ENCODE measurements at places on chromosomes 2 and 18.

- DNase-seq = no peak
Measured at GRCh38 chr2:199727306-199727705, 123.7 kb downstream of the FTCDNL1 start.

GRCh38 chr2:48624696-48625095 lies 7.0 kb downstream of the GTF2A1L start:
- no peak for DNase-seq

DNA sequence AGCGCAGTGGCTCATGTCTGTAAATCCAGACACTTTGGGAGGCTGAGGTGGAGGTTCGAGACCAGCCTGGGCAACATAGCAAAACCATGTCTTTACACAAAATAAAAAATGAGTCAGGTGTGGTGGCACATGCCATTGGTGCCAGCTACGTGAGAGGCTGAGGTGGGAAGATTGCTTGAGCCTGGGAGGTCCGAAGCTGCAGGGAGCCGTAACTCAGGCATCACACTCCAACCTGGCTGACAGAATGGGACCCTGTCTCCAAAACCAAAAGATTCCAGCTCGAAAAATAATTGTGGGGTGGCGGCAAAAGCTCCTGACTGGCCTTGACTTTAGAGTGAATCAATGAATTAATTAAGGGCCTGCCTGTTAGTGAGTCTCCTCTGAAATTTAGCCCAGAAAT lies 1.2 kb upstream of the ALPP start:
- DNase-seq = no peak

- DNase-seq = no peak
Measured at GRCh38 chr18:11064106-11064505, 85.3 kb downstream of the PIEZO2 start.

- DNase-seq = no peak
Measured at GRCh38 chr2:114011713-114012112, 121.8 kb downstream of the ACTR3 start.

DNA sequence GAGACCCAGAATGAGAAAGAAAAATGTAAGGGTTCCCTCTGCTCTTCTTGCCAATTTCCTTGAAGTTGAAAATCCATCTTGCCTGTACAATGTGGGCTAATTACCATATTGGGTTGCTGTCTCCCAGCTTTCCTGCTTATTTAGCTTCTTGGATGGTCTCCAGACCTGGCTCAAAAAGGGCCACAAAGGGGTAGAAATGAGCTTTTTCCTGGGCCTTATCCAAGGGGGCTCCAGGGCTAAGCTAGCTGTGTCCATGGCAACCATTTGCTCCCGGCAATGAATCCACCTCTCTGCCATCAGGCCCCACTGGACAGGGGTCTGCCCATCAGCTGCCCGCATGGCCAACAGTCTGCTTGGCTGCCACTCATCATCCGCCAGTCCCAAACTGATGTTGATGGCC lies 85.0 kb downstream of the BOD1L2 start:
- DNase-seq = no peak

DNA sequence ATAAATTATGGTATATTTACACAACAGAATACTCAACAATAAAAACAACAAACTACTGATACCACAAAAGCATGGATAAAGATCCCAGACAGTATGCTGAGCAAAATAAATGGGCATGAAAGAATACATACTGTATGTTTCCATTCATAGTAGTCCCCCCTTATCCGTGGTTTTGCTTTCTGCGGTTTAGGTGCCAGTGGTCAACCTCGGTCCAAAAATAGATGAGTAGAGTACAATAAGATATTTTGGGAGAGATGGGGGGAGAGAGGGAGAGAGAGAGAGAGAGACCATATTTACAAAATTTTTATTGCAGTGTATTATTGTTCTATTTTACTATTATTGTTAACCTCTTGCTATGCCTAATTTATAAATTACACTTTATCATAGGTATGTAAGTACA lies 21.0 kb upstream of the TGFA start:
- no peak for DNase-seq

DNA sequence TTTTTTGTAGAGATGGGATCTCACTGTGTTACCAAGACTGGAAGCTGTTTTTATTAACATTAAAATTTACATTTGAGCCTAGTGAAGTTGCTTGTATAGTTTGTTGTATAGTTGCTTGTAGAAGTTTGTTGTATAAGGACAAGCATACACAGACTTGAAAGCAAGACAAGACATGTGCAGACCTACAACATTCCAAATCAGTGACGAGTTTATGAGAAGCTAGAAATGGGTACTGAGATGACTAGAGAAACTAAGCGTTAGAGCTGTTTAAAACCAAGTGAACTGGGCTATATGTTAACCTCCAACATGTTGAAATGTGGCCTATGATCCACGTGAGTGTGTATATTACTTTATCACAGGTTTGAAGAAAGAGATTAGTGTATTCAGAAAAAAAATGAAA lies 39.1 kb downstream of the ABCB11 start:
- no peak for DNase-seq

- no peak for DNase-seq
Measured at GRCh38 chr18:78999939-79000338, 20.3 kb downstream of the SALL3 start.

- DNase-seq = no peak
Measured at GRCh38 chr2:7355781-7356180, 438.6 kb downstream of the RNF144A start.

GRCh38 chr18:58541146-58541788 lies 87.6 kb downstream of the ALPK2 start:
- no peak for DNase-seq

DNA sequence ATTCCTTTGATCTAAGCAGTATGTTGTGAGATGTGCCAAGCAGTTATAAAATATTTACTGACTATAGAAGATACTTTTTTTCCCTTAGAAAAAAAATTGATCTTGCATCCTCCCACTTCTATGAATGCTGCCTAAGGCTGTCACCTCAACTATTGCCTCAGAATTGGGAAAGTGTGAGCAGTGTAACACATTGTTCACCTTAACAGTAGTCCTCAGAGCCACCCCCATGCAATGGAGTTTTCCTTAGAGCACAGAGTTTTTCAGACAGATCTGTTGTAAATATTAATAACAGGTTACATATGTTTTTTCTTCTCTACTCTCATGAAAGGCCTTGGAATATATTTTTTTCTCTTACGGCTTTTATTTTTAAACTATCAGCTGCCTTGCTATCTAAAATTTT lies 607.3 kb downstream of the STK39 start:
- DNase-seq = no peak

- no peak for DNase-seq
Measured at GRCh38 chr2:57210855-57211254, 835.8 kb upstream of the VRK2 start.

- DNase-seq = no peak
Measured at GRCh38 chr2:208285853-208286252, 19.8 kb downstream of the PIKFYVE start.

GRCh38 chr2:210050885-210051284 lies 48.4 kb downstream of the RPE start:
- DNase-seq = no peak

DNA sequence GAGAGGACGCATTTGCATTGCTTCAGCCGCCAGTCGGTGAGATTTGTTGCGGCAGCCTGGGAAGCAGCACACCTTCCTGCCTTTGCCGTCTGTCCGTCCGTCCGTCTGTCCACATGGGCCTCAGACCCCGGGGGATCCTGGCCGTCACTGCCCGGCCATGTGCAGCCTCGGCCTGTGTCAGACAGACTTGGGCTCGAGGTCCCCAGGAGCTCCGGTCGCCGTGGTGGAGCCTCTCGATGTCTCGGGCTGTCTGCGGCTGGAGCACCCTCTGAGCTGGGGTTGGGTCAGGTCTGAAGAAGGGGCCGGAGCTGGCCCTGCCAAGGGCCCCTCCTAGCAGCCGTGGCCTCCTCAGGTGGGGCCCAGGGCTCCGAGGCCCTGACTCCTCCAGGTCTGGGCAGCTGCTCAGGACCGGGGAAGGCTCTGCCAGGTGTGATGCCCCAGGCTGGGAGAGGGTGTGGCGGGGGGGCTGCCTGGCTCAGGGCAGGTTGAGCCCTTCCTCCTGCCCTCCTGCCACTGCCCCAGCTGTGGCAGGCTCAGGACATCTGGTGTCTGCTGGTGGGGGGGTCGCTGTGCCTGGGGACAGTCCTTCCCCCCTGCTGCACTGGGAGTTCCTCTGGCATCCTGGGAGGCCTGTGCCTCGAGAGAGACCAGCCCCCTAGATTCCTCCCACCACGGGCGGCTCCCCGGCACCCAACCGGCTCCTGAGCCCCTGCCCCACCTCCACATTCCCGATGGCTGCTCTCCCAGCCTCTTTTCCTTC lies 11.8 kb downstream of the NEU4 start:
- no peak for DNase-seq

DNA sequence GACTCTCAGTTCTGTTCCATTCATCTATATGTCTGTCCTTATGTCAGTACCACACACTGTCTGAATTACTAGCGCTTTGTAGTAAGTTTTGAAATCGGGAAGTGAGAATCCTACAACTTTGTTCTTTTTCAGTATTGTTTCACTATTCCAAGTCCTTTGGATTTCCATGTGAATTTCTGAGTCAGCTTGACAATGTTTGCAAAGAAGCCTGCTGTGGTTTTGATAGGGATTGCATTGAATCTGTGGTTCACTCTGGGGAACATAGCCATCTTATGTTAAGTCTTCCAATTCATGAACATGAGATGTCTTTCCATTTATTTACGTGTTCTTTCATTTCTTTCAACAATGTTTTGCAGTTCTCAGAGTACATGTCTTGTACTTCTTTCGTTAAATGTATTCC lies 15.0 kb downstream of the SLC3A1 start:
- no peak for DNase-seq

GRCh38 chr2:176769499-176770370 lies 442.9 kb upstream of the HNRNPA3 start:
- no peak for DNase-seq

GRCh38 chr2:33598561-33599174 lies 431 bp downstream of the FAM98A start:
- no peak for DNase-seq

GRCh38 chr18:76491776-76492668 lies 3.0 kb downstream of the ZNF516 start:
- no peak for DNase-seq

DNA sequence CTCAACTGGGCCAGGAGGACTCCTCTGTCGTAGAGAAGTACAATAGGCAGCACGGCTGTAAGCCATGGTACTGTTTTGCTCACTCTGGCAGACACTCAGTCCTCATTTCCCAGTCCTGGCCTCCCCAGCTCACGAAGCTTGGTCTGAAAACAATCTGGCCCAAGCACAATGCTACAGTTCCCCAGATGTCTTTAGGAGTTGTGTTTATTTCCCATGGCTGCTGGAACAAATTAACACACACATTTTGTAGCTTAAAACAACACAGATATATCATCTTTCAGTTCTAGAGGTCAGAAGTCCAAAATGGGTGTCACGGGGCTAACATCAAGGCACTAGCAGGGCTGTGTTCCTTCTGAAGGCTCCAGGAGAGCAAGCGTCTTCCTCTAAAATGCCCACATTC lies 13.0 kb downstream of the FABP1 start:
- no peak for DNase-seq

GRCh38 chr18:21546423-21546822 lies 54.1 kb downstream of the ESCO1 start:
- DNase-seq = no peak

GRCh38 chr18:30889519-30890301 lies 152.8 kb downstream of the DSC3 start:
- no peak for DNase-seq

DNA sequence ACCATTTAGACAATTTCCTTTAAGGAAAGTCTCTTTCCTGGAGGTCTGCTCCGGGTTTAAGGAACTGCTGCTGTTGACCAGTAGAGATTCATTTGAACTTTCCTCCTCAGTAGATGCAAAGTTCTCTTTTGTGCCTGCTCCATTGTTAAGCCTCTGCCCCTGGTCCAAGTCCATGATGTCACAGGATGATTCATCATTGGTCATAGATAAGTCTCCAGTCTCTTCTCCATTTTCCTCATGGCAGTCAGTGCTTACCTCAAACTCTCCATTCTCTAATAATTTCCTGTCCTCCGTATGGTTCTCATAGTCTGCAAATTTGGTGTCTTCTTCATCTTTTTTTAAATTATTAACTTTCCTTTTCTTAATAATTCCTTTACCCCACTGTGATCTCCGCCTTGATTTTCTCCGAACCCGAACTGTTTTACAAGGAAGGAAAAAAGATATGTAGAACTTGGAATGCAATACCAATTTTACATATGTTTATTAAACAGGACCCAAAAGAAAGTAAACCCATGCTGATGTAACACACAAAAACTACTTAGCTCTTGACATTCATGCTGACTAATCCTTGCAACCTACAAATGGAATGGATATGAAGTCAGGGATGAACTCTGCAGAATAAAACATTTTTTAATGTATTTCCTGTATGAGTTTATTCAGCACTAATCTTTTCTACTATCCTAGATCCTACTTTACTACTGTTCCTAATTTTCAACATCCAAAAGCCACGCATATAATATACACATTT lies 169.1 kb downstream of the ATAD2B start:
- DNase-seq = no peak

- DNase-seq = no peak
Measured at GRCh38 chr2:70793450-70793849, 3.0 kb upstream of the FIGLA start.

DNA sequence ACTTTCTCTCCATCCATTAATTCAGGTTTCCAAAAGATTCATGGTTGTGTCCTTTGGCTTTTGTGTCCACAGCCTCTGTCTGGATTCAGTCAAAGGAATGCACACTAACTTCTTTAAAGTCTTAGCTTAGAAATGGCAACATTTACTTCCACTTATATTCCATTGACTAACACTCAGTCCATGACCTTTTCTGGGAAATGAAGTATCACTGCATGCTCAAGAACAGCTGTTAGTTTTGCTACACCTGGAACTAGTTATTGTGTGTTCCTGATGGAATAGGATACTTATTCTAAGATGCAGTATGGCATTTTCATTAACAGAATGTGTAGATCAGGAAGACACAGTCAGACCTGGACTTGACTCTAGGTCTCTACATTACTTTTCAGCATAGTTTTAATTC lies 88.8 kb downstream of the KYNU start:
- DNase-seq = no peak

- no peak for DNase-seq
Measured at GRCh38 chr2:191170773-191171172, 20.0 kb upstream of the STAT4 start.

DNA sequence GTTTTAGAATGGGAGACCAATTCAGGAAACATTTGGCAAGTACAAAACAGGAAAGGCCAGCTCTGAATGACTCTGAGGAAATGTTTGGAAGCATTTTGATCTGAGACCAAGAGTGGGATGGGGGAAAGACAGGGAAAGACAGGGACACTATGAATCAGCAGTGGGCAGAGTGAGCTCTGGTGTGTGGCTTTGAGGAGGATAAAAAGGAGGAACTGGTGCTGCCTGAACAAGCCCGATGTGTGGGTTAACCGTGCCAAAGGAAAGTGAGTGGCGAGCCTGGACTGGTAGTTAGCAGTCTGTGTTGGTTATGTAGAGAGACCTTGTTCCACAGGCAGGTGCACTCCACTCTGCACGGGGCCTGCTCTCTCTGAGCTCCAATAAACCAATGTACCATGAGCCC lies 5.3 kb downstream of the MFSD6 start:
- DNase-seq = no peak

- DNase-seq = no peak
Measured at GRCh38 chr2:221929259-221929658, 357.2 kb upstream of the EPHA4 start.
